Hematopoietic multipotent progenitor cell (in vitro differentiated cells): ENCODE measurements at places on chromosomes 12 and 14.

DNA sequence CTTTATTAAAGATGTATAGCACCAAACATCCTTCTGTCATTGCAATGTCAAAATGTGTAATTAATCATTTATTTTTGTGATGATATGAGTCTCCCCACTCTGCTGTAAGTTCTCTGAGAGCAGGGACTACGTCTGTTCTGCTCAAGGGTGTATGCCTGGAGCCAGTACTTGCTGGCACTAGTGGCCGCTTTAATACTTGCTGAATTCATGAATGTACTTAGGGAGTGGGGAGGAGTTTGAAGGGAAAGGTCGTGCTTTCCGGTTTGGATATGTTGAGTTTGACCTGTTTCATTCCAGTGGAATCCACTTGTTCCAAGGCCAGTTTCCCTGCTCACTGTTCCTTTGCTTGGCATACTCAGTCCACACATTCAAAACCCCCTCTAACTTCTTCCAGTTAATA is 1.9 kb upstream of the DCAF5 start:
- DNase-seq, result no peak

DNA sequence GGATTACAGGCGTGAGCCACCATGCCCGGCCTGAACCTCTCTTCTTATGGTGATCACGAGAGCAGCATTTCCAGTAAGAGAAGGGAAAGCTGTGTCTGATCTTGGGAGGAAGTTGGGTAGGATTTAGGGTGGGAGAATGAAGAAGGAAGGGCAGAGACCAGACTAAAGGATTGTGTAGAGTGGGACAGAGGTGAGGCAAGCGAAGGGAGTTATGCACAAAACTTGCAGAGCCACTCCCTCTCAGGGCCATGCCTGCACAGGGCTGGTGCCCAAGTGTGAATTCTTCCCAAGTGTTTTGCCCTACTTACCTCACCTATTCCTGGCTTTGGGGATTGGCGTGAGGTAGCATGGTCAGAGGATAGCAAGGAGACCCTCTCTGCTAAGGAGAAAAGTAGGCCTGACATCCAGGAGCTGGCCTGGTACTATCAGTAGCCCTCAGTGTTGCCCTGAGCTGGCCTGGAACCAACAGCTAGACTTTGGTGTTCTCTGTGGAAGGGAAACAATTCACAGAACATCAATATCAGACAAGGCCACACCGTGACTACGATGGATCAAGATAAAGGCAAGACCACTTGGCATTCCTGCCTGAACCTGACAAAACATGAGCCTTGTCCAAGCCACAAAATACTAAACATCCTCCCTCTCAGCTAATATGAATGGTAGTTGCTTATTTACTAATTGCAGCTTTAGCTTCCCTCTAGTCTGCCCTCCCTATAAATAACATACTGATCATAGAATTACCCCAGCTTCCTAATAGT is 201.0 kb upstream of the AMIGO2 start:
- DNase-seq, result no peak

DNA sequence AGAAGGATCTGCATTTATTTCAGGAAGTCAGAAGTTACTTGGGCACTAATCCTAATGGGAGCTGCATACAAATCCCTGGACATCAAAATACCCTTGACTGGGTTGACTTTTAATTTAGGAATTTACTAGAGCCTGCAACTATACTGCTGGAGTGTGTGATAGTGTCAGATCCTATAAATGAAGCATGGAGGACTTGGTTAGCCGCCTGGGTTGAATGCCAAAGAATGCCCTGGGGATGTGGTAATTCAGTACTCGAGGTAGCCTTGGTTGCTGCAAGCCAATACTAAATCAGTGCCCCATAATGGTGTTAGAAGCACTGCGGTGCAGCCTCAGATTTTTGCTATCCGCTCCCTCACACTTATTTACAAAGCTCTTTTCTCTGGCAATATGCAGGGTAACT is 184.9 kb downstream of the CAPZA3 start:
- no peak for DNase-seq

GRCh38 chr14:30375296-30375892 is 183.6 kb upstream of the G2E3 start:
- DNase-seq, result peak; percentile 42

DNA sequence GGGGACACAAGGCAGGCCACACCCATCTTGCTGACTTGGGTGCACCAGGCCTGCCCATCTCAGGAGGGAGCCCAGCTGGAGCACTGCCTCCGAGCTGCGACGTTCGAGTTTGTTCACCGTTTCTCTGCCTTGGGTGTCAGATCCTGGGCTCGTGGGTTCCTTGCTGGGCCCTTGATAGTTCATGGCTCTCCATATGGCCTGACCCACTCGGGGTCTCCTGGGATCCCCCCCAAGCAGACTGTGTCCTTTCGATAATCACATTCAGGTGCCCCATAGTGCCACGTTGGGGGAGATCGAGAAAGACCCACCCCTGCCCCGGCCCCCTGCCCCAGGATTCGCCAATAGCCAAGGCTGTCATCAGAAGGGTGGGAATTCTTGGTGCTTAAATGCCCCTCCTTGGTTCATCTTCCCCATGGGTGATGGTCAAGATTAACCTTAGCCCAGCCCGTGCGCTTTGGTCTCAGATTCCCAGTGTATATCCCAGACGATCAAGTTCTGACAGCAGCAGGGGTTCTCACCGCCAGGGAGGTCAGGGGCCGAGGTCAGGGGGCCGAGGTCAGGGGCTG is 7.4 kb downstream of the RFLNA start:
- DNase-seq, result no peak

GRCh38 chr14:75578102-75578785 is at the start of gene FLVCR2:
Gene FLVCR2 (plus strand): TSS chr14:75578620. CDS start chr14:75578973, 353 bp downstream.
- DNase-seq, result peak; percentile 52

DNA sequence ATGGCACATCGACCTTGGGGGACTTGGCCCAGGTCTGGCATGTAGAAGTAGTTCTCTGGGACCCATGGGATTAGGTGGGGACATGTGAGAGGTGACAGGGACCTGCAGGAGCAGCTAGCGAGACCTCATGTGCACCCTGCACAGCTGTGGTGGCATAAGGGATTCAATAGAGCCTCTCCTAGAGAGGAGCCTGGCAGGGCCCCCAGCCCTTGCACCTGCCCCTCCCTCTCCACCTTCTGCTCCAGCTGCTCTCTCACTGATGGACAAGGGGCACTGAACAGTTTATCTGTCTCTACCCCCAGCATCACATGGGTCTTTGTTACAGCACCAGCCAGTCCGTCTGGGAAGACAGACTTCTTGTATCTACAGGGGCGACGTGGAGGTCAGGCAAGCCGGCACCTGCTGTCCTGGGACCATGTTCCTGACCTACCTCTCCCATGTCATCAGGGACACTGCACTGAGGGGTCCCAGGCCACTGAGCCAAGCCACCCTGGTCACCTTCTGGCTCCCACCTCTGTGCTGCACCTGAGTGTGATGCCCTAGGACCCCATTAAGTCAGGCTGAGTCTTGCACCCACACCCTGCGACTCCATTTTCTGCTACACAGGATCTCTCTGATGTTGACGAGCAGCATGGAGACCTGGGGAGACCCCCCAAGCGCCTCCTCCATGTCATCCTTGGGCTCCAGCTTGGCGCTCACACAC is 32.6 kb downstream of the DDX11 start:
- no peak for DNase-seq

GRCh38 chr14:19729763-19730162 is 13.6 kb upstream of the OR4Q3 start:
- no peak for DNase-seq

DNA sequence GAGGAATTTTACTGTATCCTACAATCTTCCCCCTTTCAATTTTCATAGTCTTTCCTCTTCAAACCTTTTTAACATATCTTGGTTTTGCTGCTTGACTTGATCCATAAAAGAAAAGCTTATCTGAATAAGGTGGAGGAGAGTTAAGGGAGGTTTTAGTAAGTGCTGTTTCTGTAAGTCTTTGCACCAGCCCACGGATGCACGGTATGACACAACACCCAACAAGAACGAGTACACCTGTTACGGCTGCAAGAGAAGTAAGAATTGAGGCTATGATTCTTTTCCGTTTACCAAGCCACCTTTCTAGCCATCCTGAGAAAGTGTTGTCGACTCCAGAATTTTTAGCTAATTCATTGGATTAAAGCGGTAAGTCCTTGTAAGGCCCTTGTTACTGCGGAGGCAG is 26.1 kb upstream of the CPNE8 start:
- DNase-seq, result no peak

- no peak for DNase-seq
Observed at GRCh38 chr12:17158201-17158600, 552.2 kb upstream of the LMO3 start.

DNA sequence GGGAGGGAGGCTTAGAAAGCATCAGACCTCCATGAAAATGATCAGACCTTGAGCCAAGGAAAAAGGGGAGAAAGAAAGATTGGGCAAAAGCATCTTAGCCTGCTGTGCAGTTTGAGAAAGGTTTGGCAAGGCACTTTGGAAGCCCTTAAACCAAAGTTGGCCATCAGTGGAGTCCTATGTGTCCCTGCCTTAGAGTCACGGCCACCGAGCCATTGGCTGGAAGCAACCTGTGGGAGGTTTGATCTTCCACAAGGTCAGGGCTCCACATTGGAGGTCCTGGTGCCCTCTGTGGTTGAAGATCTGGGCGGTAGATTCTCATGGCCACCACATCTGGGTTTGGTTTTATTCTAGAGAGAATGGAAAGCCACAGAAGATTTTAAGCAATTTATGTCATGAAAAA is 44.4 kb downstream of the SRRM4 start:
- no peak for DNase-seq
